ENCODE measurements at places on chromosomes 1 and 21.

- no peak for DNase-seq
These were observed 38.3 kb downstream of the IRF2BP2 start for GRCh38 chr1:234571702-234572101.

DNA sequence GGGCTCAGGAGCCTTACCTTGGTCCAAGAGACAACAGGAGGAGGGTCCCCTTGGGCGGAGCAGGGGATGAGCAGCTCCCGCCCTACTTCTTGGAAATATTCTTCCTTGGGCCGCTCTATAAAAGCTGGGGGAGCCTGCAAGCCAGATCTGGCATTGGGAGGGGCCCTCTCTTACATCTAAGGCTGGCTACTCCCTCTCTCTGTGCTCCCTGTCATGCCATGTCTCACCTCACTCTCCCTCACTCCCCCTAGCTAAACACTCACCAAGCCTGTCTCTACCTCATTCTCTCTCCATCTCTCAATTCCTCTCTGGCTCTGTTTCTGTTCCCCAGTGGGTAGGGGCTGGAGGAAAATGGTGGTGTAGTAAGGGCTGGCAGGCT, 6.5 kb upstream of the TAGLN2 start:
- DNase-seq: no peak

DNA sequence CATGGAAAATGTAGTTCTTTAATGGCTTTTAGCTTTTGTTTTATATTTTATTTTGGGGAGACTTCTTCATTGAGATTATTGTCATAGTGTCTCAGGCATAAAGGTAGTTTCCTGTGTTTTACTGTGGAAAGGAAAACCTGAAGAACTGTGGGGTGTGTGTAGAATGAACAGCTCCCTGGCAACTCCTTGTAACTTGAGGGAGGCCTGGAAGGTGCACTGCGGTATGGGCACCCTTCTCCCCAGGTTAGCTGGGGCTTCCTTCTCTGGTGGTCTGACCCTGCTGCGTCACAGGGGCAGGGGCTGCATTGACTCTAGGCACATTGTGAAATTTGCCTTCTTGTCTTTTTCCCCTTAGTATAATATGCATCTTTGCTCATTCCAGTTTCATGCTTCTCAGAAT, 1.7 kb downstream of the ATP1B1 start:
- DNase-seq: no peak

- DNase-seq: no peak
These were observed 101.5 kb downstream of the ATP1B1 start for GRCh38 chr1:169207797-169208520.

GRCh38 chr1:22249928-22250680, 107.2 kb upstream of the WNT4 start:
- no peak for DNase-seq

GRCh38 chr1:245337829-245338484, 183.2 kb downstream of the KIF26B start:
- DNase-seq: no peak

DNA sequence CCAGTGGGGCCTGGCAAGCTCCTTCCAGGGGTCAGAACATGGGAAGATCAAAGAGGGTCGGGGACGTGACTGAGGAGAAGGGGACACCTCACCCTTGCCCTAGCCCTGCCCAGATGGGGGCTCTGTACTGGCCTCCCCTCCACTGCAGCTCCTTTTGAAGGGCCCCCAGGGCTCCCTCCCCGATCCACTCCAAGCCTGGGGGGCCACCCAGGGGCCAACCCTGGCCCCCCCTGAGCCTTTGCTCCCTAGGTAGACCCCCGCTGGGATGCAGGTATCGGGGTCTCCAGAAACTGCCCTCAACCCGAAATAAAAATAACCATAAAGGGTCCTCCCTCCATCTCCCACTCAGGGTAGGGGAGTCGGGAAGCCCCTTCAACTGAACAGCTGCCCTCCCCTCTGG, 37.4 kb upstream of the FAM131C start:
- DNase-seq: no peak

DNA sequence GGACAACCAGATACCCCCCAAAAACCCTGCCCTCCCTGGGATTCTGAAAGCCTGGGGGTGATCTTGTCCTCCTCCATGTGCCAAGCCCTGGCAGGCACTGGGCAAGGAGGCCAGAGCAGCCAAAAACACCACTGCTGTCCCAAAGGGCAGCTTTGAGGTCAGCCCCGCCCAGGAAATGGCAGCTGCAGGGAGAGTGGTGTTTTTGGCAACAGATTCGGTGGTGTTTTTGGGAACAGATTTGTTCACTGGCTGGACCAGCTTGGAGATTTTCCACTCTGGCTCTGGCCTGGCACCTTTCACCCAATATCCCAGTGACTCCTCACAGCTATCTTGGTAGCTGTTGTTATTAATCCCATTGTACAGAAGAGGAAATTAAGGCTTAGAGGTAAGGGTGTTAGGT, 34.7 kb downstream of the LRP8 start:
- no peak for DNase-seq

DNA sequence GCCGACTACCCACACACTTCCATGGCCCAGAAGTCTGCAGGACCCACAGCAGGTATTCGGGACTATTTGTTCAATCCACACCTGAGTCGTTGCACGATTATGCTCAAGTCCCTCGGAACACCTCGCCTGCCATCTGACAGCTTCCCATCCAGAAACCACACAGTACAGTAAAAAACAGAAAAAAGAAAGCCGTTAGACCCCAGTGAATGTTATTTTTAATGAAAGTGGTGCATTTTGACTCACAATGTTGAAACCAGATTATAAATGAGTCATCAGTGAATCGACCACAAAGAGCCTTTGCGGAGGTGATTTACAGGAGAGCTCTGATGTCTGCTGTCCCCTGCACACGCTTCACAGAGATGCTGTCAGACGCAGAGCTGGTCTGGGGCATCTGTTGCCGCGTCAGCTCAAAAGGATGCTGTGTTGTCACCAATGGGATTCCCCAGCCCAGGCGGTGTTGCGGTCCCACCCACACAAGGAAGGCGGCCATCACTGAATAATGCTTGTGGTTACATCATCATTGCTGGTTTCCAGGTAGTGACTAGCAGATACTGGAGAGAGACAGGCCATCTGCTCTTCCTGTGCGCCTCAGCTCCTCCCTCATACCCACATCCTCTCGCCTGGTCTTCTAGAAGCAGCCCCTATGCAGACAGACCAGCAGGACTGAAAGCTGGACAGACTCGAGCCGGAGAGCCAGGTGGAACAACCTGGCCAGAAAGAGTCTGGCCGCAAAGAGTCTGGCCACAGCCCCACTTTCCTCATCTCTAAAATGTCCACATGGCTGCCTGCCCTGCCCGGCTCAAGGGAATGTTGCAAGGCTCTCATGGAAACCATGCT, 116.8 kb downstream of the TOMM20 start:
- peak; percentile 99 for DNase-seq

DNA sequence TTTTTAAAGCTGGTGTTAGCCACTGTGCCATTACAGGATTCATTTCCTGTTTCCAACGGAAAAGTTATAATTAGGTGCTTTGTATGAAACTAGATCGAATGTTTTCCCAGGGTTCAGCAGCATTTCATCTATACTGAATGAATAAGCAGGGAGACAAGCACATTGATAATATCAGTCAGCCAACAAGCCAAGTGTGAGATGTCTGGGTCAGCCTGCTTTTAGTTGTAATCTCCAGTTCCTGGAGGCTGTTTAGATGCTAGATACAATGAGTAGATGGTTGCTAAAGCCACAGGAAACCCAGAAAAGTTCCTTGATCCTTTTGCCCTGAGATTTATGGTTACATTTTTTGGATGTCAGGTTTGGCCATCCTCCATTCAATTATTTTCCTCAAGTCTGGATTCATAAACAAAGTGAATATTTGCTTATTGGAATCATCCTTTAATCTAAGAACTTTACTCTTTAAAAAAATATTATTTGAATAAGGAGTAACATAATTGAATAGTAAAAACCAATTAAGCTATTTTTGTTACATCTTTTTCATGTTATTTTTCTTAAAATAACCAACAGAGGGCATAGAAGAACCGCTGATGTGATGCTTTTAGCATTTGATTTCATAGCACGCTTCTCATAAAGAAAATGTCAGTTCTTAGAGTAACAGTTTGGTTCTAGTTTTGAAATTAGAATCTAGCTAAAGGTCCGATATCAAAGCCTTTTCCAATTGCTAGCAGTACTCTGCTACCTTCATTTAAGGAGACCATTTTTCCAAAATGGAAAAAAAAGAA, 76.6 kb downstream of the HSPA13 start:
- no peak for DNase-seq

DNA sequence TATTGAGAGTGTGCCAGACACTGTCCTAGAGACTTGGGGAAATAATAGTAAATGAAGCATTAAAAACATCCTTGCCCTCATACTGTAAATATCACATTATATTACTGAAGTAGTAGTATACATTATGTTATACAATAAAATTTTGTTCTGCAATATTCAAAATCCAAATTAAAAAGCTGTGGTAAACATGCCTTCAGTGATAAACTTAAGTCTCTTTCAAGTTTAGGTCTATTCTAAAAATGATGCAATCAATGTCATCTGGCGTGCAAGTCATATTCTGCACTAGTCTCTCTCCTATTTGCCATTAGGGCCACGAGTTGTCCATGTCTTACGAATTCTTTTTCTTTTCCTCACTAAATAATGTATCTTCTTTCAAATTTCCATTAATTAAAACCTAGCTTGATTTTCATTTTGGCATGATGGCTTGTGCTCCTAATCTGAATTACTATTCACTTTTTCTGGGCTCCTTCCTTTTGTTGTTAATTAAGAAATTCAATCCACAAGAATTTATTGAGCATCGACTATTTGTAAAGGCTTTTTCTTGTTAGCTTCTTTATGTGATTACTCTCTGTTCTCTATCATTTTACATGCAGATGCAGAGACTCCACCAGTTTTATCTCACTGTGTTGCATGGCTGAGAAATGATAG, 130.7 kb downstream of the COQ8A start:
- DNase-seq: no peak

DNA sequence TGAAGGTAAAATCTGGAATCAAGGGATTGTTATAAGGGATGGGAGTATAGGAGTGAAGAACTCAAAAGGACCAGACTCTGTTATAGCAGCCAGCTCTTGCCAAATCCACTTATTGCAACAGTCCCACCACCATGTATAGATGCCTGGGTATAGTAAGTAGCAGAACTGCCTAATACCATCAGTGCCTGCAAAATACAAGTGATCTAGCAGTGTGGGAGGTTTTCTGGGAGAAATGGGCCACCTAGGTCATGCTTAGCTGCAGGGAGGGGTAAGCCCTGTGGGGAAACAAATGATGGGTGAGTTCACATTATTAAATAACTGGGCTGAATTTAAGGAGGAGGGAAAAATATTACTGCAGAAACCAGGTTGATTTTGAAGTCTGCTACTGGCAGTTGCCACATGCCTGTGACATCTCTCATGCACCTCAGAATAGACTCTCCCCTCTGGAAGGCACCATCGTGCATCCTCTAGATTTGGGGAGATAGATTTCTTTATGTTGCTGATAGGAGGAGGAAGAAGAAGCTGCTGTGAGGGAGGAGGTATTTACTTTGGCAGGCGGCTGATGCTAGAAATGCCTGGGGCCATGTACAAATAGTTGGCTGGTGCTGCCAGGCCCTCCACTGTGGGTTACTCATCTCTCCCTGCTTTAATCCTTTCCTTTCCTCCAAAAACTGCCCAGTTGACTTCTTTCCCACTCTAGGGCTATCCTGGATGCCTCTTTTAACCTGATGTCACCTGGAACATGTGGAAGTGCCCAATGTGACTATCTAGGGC, 27.5 kb downstream of the HLX start:
- DNase-seq: no peak

DNA sequence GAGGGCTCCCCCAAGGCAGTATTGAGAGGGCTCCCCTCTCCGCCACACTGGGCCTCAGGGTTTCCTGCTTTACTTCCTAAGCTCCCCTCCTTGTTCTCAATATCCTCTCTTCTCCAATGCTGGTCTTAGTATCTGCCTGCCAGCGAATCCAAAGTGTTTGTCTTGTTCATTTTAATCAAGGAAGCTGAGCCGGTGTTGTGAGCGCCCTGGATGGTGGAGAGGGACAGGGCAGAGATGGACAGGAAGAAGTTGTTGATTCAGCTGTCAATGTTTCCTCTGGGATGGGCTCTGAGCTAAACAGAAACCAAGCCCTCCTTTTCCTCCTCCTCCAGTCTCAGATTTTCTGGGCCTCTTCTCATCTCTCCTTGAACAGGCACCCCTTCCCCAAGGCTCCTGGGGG, 5.4 kb downstream of the OLFML3 start:
- no peak for DNase-seq

DNA sequence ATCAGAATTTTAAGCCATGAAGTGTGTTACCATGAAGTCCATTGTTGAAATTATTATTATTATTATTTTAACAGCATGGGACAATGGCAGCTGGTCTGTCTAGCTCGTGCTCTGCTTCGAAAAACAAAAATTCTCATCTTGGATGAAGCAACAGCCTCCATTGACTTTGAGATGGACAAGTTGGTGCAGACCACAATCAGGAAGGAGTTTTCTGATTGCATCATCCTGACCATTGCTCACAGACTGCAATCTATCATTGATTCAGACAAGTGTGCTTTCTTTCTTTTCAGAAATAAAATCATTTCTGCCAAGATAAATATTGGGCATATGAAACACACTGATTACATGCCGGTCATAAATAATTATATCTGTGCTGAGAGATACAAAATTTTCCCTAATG, 21.0 kb downstream of the HSPA13 start:
- peak; percentile 2 for DNase-seq

DNA sequence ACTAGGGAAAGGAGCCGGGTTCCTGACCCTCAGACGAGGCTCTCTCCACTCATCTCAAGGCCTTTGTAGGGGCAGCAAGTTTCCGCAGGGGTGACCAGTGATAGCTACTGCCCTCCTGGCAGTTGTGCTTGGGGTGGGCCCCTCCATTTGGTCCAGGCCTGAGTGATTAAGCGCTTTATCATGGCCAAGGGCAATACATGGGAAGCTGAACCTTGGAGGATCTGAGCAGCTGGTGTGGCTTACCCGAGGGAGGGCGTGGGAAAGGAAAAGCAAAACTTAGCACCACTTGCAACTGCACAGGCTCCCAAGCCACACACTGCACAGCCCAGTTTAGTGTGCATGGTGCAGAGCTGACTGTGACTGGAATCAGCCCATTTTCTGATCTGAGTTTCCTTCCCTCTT, 47.8 kb downstream of the GADD45A start:
- DNase-seq: no peak

DNA sequence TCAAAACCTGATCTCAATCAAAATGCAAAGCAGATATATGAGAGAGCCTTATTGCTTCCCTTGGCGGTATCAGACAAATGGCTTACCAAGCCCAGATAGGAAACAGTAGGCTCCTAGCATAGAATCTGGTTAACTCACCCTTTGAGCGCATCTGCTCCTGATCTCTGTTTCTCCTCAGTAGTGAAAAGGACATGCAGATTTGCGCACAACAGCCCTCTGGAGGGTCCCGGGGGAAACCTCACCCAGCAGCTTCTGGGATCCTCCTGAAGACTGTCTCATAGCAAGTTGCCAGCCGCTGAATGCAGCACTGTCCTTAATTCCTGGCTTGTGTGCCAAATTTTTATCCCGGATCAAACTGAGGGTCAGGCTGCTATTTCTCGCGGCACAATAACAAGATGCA, 192.2 kb downstream of the FASLG start:
- no peak for DNase-seq
